ENCODE measurements at places on chromosomes 3 and 15.

- no peak for DNase-seq
Observed at GRCh38 chr3:42421818-42422796, 11.7 kb upstream of the LYZL4 start.

GRCh38 chr3:68866157-68866556 lies 66.2 kb downstream of the TAFA4 start:
- no peak for DNase-seq

DNA sequence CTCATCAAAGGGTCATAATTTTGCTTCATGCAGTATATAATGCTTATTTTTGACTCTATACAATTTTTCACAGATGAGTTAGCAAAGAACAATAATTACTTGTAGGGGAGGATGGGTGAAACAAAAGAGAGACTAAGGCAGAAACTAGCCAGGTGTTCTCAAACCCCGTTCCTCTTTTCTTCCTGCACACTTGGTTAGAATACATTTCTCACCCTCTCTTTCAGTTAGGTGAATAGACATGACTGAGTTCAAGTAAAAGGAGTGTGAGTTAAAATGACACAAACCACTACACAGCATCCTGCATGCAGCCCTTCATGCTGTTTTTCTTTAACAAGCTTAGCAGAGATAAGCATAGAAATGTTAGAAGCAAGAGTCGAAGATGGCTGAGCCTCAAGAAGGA lies 922.2 kb downstream of the TBL1XR1 start:
- no peak for DNase-seq

GRCh38 chr3:82676356-82677026 lies 915.0 kb upstream of the GBE1 start:
- no peak for DNase-seq

- DNase-seq, result no peak
Observed at GRCh38 chr3:129425619-129426018, 2.8 kb downstream of the EFCAB12 start.

DNA sequence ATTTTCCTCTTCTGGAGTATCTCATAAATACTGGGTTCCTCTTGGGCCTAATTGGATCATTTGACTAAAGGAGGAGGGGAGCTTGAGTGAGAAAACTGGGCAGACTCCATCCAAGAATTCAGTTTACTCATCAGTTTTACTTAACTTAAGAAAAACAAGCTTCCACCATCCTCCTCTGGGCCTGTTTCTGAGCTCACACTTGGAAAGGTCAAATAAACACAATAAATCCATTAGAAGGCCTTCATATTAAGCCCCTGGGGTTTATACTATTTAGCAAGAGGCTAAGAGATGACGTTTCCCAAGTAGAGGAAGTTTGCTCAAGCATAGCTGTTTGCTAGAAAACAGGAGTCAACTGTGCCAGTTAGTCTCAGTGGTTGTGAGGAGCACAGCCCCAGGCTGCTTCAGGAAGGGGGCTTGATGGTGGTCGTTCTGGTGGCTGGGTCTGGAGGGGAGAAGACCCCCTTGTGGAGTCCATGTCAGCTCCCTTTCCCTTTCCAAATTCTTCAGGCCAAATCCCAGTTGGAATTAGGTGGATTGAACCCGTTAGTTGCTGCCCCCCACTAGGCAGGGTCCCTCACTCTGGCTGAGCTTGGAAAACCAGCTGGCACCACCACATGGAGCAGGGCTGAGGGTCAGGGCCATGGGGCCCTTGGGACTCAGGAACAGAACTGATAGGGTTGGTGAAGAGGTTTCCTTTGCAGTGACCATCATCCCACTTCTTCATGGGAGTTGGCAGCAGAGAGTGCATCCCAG lies 64.8 kb downstream of the SPSB4 start:
- DNase-seq, result no peak

DNA sequence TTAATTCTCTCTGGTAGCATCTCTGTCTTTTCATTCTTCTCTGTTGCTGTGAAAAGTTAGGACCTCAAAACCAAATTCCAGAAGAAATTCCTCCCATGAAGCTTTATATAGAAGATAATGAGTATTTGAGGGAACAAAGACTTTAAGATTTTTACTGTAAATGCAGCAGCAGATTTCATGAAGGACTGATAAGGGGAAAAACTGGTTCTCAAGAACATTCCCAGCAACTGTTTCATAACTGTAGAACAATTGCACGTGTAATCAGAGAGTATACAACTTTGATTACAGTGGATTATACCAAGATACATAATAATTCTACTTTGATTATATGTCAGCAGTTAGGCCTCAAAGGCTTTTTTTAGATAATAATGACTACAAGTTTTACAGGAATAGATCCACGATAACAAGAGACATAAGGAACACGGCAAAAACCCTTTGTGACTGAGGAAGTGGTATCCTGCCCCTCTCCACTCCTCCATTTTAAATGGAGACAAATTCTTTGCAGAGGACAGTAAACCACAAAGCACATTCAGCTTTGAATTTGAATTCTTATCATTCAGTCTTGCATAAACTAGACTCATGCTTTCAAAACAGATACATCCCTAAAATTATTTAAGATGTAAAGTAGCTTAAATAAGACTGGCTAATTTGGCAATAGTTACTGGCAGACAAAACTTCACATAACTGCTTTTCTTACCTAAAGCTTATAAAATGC lies 42.9 kb upstream of the DIPK2A start:
- DNase-seq, result no peak

GRCh38 chr3:109853077-109853731 lies 515.9 kb upstream of the DPPA4 start:
- no peak for DNase-seq

GRCh38 chr3:58522759-58523425 lies 14.1 kb downstream of the ACOX2 start:
- no peak for DNase-seq

- no peak for DNase-seq
Observed at GRCh38 chr3:127846576-127846975, 24.3 kb upstream of the MGLL start.

DNA sequence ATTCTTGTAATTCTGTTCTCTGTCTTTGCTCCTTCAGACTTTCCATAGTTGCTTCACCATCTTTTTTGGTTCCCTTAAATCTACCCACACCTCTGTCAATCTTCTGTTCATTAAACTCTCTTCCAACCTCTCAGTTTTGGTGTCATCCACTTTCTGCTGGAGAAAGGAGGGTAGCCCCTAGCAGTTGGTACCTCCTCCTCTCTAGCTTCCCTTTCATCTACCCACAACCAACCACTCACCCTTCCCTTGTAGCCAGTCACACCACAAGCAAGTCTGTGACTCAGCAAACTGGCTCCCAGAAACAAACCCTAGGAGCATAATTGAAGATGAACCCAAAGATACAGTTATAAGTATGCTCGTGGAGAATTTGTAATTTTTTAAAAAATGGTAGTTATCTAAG lies 318.6 kb downstream of the FHIT start:
- DNase-seq, result no peak

GRCh38 chr15:51888593-51889195 lies 59.2 kb downstream of the TMOD3 start:
- no peak for DNase-seq

DNA sequence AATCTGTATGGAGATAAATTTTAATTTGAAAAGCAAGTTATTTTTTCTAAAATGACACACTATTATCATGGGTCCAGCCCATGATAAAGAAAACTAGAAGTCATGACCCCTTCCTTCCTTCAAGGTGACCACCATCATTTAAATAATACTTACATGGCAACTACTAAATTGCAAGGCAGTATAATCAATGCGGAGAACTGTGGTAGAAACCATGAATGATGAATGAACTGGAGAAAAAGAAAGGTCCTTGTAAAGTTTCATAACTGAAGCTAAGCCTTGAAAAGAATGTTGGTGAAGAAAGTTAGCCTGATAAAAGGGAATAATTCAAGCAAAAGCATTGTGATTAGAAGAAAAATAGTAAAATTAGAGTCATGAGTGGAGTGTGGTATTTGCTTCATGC lies 222.9 kb upstream of the TBC1D5 start:
- DNase-seq, result no peak

- no peak for DNase-seq
Observed at GRCh38 chr3:194772241-194773000, 86.7 kb downstream of the FAM43A start.

DNA sequence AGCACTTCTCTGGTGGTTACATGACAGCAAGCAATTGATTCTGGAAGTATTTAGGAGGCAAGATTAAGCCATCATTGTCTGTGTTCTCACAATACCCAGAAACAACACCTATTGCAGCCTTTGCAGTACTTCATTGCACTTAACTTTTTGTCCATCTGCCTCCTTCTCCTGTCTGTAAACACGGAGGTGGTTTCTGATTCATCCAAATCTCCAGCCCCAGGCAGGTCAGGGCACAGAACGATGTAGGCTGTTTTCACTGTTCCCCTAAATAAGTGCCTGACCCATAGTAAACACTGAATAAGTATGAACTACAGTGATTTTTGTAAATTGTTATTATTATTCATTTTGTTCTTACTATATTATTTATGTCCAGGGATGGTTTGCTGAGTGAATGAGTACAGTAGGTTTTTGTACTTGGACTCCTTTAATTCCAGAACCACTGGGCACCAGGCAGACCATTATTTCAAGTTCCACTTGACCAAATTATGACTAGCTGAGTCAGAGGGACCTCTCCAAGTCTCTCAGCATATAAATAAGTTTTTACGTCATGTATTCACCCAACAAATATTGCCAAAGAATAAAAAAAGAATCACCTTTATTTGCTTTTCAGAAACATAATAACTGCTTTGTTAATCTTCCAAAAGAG lies 283.3 kb upstream of the TRIM42 start:
- no peak for DNase-seq

DNA sequence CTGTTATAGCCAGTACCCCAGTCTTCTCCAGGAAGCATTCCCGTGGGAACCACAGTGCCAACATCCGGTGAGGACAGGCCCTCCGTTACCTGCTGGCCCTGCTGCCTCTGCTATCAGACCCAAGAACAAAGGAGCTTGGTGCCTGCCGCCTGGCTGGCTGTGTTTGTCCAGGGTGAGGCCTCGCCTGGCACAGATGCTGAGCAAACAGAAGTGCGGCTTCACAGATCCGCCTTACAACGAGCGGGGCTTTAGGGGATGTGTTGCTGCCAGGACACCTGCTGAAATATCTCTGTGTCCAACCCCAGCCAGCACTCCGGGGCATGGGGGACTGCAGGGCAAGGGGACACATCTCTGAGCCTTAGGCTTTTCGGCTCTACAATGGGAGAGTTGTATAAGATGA lies 2.2 kb upstream of the EPHB3 start:
- DNase-seq, result no peak

DNA sequence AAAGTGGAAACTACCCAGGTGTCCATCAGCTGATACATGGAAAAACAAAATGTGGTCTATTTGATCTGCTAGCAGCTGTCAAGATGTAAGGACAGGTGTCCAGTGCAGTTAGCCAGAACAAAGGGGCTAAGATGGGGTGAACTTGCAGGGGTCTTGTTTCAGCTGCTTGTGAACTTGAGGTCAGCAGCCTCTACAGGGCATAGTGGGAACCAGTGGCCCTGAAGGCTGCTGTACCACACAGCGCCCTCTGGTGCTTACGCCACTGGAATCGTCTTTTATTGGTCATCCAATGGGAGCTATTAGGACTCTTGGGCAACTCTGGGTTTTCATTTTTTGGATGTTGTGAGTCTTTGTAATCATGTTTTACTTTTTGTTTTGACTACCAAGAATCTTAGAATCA lies 62.2 kb upstream of the CTSH start:
- no peak for DNase-seq

DNA sequence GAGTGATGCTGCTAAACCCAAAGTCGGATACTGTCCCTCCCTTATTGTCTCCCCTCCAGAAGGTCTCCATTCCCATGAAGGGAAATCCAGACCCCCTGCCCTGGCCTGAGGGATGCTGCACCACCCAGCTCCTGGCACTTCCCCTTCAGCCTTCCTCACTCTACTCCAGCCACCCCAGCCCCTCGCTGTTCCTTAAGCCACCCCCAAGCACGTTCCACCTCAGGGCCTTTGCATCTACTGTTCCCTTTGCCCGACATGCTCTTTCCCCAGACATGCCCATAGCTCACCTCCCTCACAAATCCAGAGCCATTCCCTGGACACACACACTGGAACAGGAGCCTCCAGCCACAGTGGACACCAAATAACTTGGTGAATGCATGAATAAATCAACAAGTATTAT lies 8.1 kb downstream of the WNT7A start:
- no peak for DNase-seq

- DNase-seq, result no peak
Observed at GRCh38 chr3:154886437-154886836, 193.7 kb upstream of the MME start.

DNA sequence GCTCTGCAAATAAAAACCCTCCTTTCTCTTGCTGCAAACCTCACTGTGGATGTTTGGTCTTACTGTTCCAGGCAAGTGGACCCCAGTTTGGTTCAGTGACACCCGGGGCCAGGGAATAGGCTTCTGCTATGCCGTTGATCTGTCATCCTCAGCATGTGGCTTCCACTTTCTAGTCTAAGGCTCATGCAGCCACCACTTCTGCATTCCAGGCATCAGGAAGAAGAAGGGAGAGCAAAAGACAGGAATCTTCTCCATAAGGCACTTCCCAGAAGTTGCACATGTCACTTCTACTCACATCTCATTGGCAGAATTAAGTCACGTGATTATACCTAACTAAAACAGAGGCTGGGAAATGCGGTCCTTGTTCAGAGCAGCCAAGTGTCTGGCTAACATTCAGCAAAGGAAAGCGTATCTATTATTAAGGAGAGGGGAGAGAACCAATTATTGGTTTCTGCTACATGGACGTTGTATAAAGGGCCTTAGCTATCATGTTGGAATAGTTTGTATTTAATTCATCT lies 173.6 kb upstream of the PFN2 start:
- DNase-seq, result no peak

DNA sequence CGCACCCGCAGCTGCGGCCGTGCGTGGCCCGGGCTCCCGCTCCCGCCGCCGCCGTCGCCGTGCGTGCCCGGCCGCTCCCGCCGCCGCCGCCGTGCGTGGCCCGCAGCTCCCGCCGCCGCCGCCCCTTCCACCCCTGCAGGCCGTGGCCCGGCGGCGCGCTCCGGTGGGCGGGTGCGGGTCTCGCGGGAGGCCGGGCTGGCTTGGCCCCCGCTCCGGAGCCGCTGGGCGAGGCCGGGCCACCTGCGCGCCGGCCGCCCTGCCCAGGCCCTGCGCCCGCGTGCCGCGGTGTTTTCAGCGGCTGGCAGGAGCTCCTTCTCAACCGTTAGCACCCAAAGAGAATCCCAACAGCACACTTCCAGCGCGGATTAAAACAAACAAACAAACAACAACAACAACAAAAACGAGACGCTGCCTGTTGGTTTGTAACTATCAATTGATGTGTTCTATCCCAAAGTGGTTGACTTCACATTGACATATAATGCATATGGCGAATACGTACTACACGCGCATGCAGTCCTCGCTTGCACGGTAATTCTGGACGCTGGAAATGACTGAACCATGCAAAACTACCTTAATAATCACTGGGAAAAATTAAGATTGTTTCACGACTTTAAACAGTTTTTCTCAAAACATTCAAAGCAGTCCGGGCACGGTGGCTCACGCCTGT lies 113.7 kb upstream of the GOLGA8J start:
- DNase-seq, result no peak

GRCh38 chr15:42800731-42801474 lies 64.0 kb upstream of the CDAN1 start:
- DNase-seq, result no peak

GRCh38 chr3:14946739-14947099 lies 664 bp upstream of the NR2C2 start:
- no peak for DNase-seq

Data from KG1 (cell line).